ENCODE measurements at places on chromosomes 16 and 17. TPM values are rescaled to one million over a fixed set of nuclear protein-coding genes. Genes with fewer than 3 reads are reported as not detected.

Gene KRT13
- not detected for polyA plus RNA-seq

Gene RAC3
- 20.4 TPM for polyA plus RNA-seq

Gene ZG16B
- 0.54 TPM for polyA plus RNA-seq

Gene RNF167
- polyA plus RNA-seq: 93.7 TPM

Gene NXPH3
- 0.20 TPM for polyA plus RNA-seq

Gene ETV4
- polyA plus RNA-seq: 14.0 TPM

Gene RNF112
- polyA plus RNA-seq: 2.7 TPM

Gene SLC12A3
- polyA plus RNA-seq: not detected

Gene TMEM132E
- polyA plus RNA-seq: not detected

Gene SLC16A6
- 0.08 TPM for polyA plus RNA-seq

Gene PSMB10
- 52.4 TPM for polyA plus RNA-seq

Gene ADCY9
- 9.4 TPM for polyA plus RNA-seq

Gene PSKH1
- 14.6 TPM for polyA plus RNA-seq

Gene SLC5A11
- polyA plus RNA-seq: 0.30 TPM

Data from A549 (cell line).